Ecto neural progenitor cell (in vitro differentiated cells): ENCODE measurements at places on chromosomes 12 and 14.

DNA sequence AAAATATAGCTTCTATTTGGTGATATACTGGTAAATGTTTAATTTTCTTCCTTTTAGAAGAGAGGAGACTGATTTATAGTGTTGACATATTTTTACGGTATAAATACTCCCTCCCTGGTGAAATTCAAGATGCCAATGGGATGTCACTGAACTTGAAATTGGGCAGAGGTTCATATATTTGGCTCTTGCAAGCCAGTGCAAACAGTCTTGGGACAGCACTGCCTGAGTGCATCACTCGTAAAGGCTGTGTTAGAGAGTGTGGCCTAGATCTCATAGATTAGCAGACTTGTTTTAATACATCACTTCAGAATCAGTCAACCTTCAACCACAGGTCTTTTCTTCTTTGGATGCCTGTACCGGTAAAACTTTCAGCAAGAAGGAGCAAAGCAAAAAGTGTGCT is 681.0 kb downstream of the NRXN3 start:
- DNase-seq: no peak

- DNase-seq: no peak
Measured at GRCh38 chr14:99539491-99539890, 58.3 kb downstream of the CCNK start.

DNA sequence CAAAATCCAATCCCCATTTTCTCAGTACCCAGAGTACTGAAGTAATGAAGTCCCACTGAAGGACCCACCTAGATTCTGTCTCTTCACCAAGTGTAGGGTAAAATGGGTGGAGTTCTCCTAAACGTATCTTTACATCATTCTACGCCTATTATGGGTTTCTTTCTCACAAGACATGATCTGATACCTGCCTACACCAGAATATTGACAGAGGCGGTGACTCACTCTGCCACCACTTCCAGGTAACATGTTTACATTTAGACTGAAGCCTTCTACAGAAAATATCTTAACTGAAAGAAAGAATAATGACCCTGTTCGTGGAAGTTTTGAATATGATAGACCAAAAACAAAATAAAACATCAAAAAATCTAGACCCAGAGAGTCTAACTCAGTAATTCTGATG is 89.8 kb downstream of the BTG1 start:
- DNase-seq: no peak

DNA sequence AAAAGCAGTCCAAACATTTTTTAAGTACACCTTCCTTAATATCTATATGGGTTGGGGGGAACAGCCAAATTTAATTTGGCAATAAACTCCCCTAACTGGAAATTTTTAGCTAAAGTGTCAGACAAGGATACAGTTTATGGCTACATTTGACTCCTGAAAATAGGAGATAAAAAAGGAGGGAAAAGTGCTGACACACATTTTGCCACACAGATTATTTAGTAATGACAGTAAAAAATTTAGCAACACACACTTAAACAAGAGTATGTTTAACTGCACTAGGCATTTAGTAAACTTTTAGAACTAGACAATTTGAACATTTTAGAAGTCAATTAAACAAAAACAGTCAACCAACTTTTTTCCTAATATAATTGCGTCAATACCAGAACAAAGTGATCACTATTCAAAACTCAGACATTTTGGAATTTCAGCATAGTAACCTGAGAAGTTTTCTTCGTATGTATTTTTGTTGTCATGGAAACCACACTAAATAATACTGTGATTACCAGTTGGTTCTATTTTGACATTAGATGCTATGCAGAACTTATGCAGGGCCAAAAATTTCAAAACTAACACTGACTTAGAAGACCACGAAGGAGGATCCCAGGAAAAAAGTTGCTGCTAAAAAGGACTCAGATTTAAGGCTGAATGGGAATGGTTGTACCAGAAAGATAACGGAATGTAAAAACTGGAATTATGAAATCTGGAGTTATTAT is 13.4 kb downstream of the GMFB start:
- DNase-seq: no peak

DNA sequence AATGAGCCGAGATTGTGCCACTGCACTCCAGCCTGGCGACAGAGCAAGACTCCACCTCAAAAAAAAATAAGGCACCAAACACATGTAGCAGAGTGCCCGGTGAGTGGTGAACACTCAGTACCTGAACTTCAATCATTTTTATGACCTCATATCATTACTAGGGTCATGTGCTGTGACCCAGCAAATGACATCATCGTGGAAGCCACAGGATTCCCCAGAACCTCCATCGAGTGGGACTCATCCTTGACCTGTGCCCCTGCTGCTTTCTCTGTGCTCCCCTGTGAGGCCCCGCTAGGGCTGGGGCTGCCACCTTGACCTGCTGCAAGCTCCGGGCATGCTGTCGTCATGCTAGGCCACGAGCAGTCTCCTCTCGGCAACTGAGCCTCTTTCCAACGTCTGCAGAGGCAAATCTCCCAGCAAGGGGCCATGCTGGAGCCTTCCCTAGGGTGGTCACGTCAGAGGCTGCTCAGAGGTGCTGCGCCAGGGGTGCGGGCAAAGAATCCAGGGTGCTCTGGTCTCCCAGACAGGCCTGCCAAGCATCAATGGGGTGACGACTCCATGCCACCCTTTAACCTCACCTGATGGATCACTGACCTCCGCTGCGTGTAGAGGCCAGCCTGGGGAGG is 18.5 kb downstream of the GLTP start:
- DNase-seq: no peak

- no peak for DNase-seq
Measured at GRCh38 chr14:99615497-99616157, 11.6 kb upstream of the CCDC85C start.

DNA sequence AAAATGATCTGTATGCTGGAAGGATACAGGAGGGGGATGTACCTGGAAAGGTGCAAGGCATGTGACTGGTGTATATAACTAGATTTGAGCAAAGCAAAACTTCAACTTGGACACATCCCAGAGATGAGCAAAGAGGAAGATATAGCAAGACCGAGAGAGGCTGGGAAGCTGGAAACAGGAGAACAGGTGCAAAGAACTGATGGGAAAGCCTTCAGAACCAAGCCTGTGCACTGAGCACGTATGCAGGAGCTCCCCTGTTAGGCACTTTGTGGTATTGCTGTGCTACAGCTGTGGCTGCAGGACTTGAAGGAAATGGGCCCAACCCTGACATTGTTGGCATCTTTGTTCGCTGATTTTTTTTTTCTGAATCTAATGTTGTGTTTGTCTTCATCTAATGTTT is 120.7 kb upstream of the PWP1 start:
- no peak for DNase-seq

DNA sequence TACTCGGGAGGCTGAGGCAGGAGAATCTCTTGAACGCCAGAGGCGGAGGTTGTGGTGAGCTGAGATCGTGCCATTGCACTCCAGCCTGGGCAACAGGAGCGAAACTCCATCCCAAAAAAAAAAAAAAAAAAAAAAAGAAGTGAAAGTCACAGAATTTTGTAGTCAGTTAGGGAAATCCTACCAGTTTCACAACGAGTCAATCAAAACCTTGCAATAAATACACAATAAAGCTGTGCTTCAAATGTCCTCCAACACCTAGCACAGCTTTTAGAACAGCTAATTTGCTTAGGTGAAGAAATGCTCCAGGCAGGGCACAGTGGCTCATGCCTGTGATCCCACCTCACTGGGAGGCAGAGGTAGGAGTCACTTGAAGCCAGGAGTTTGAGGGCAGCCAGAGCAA is 112.8 kb upstream of the ATF7IP start:
- no peak for DNase-seq

- DNase-seq: no peak
Measured at GRCh38 chr12:12097891-12098690, 27.4 kb downstream of the BCL2L14 start.
